ENCODE measurements at places on chromosomes 7 and 10.

DNA sequence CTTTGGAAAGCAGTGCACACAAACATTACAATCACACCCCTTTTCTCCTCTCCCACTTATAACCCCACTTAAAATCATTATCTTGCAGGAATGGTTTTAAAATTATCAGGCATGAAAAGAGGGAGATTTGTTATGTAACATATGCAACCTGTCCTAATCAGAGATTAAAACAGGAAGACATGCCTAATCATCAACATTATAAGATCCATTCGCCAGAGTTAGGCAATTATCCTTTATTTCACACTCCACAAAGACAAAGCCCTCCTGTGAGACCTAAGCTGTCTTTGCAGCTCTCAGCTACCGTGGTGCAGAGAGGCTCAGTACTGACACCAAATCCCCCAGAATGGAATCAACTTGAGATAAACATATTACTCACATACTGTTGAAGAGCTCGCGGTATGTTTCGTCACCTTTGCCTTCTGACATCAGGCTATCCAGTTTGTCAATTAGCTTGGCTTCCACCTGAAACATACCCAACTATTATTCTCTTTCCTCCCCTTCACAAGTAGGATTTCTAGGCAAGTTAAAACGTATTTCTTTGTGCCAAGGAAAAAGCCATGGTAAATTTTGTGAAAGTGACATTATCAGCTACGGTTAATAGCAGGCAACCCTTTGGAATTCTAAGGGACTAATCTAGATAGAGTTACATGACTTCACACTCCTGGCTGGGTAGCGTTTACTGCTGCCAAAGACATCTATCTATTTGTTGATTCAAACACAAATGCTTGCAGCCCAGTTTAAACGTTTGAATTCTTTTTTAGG lies 226.2 kb upstream of the IMMP2L start:
- no peak overlapping the region for H3K27ac ChIP-seq
- H3K4me3 ChIP-seq = no peak overlapping the region
- no peaks in the 10 kb centered on the region for H3K36me3 ChIP-seq
- DNase-seq = no peak

GRCh38 chr10:88077977-88078376 lies 214.6 kb downstream of the PTEN start:
- peaks cover 3% of the 10 kb centered on the region for H3K4me1 ChIP-seq
- H3K27me3 ChIP-seq = no peaks in the 10 kb centered on the region

DNA sequence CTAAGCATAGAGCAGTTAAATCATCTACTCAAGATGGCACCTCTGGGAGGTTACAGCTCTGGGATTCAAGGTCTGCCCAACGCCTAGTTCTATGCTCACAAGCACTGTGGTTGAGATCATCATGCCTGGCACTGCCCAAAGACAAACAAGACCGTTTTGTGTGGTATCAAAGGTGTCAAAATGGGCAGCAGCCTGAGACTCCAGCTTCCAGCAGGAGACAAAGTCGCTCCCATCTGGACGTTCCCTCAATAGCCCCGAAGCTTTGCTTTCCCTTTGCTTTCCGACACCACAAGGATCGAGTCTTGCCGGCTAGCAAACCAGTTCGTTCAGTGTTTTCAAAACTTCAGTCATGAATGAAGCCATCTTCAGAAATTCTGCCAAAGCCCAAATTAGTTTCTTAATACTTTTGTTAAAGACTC lies 5.1 kb downstream of the HABP2 start:
- no peaks in the 10 kb centered on the region for H3K36me3 ChIP-seq
- H3K4me3 ChIP-seq = no peak overlapping the region
- peaks cover 7% of the 10 kb centered on the region for H3K4me1 ChIP-seq

GRCh38 chr7:44976746-44977196 lies 2.0 kb downstream of the MYO1G start:
- peaks cover 2% of the 10 kb centered on the region for H3K4me1 ChIP-seq
- no peak for DNase-seq
- H3K27me3 ChIP-seq = no peaks in the 10 kb centered on the region
- no peak overlapping the region for H3K27ac ChIP-seq
- H3K4me3 ChIP-seq = no peak overlapping the region

DNA sequence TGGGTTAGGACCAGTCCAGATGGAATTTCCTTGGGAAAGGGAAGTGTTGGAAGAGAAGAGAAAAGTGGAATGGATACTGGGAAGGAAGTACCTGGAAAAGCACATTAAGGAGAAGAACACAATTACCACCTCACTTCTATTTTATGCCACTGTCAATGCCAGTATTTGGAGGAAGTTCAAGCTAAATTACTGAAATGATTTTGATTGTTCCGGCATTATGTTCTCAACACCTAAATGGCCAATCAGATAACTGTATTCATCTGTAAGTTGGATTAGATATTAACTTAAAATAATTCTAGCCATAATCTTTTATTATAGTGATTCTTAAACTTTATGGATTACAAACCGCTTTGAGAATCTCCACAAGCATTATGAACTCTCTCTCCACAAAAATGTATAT lies 7.3 kb downstream of the NPVF start:
- DNase-seq = no peak
- no peaks in the 10 kb centered on the region for H3K36me3 ChIP-seq
- no peak overlapping the region for H3K4me3 ChIP-seq
- H3K4me1 ChIP-seq = no peaks in the 10 kb centered on the region

- no peaks in the 10 kb centered on the region for H3K27me3 ChIP-seq
- no peaks in the 10 kb centered on the region for H3K4me1 ChIP-seq
- peaks cover 9% of the 10 kb centered on the region for H3K36me3 ChIP-seq
- no peak for DNase-seq
These were observed 52.5 kb upstream of the CAMK2B start for GRCh38 chr7:44377681-44378421.

DNA sequence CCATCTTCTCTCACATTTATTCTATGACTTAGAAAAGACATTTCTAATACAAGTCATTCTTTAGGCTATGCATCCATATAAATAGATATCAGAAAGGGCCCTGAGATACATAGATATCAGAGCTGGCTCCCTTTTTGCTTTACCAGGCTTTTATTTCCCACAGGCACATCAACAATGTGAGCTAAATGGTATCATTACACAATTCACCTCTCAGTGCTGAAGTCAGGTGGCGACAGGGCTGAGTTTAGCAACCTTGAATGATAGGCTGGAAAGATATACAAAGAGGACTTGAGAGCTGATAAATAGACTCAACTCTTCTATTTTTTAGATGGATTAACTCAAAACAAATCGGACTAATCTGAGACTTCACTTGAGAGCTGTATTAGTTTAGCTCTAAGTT lies 189.2 kb upstream of the COL1A2 start:
- H3K4me1 ChIP-seq = no peaks in the 10 kb centered on the region
- DNase-seq = no peak
- H3K27me3 ChIP-seq = no peaks in the 10 kb centered on the region
- no peak overlapping the region for H3K27ac ChIP-seq
- no peaks in the 10 kb centered on the region for H3K36me3 ChIP-seq

GRCh38 chr10:49410365-49411074 lies 14.6 kb upstream of the DRGX start:
- no peak overlapping the region for H3K4me3 ChIP-seq
- no peaks in the 10 kb centered on the region for H3K4me1 ChIP-seq
- H3K27me3 ChIP-seq = no peaks in the 10 kb centered on the region
- no peaks in the 10 kb centered on the region for H3K36me3 ChIP-seq
- no peak overlapping the region for H3K27ac ChIP-seq

- no peak overlapping the region for H3K27ac ChIP-seq
- DNase-seq = peak; percentile 28
- no peak overlapping the region for H3K4me3 ChIP-seq
- H3K4me1 ChIP-seq = no peaks in the 10 kb centered on the region
- no peaks in the 10 kb centered on the region for H3K36me3 ChIP-seq
These were observed 290.8 kb upstream of the PCDH15 start for GRCh38 chr10:55091691-55092328.

DNA sequence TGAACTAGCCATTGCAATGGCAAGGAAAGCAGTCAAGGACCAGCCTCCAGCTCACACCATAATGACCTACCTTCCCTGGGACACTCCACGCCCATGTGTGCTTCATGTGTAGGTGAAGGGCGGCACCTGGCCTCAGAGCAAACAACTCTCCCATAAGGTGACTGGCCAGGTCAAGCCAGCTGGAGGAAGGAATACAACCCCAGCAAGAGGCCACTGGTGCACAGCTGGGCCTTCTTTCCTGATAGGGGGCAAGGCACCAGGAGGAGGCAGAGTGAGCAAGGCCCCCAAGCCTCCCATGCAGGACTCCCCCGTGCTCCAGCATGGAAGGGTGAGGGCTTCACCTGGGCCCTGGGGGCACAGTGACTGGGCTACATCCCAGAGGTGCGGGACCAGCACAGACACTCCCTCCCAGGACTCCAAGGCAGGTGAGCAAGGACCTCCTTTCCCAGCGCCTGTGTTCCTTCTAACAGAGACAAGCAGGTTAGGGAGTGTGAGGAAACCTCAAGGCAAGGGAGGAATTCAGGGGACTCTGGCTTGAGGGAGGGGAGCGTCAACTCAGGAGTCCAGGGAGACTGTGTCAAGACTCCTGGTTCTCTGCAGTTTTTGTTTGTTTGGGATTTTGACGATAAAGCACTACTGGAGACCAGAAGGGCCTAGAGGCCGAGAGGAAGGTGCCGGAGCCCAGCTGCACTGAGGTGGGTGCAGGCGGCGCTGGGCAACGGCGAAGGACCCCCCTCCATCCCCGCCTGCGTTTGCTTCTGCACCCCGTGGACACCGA lies 1.7 kb downstream of the PTPRN2 start:
- H3K27me3 ChIP-seq = peaks cover 35% of the 10 kb centered on the region
- DNase-seq = no peak
- H3K27ac ChIP-seq = no peak overlapping the region
- H3K36me3 ChIP-seq = no peaks in the 10 kb centered on the region
- H3K4me1 ChIP-seq = peaks cover 2% of the 10 kb centered on the region

DNA sequence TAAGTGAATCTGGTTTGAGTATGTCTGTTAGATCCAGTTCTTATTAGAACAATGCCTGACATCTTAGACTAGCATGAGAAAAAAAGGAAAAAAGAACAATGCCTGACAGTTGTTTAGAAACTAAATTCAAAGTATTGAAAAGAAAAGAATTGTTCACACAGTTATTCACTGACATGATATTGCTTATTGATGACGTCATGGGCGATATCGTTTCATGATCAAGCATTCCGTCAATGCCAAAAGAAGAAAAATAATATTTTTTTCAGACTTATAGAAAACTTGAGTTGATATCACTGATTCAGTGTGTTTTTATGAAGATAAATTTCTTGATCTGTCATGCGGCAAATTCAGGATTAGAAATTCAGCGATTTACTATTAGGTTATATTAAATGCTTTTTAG lies 196.5 kb upstream of the AGR3 start:
- H3K4me1 ChIP-seq = no peaks in the 10 kb centered on the region
- H3K27me3 ChIP-seq = no peaks in the 10 kb centered on the region
- no peak for DNase-seq
- no peak overlapping the region for H3K4me3 ChIP-seq
- H3K27ac ChIP-seq = no peak overlapping the region
- H3K36me3 ChIP-seq = no peaks in the 10 kb centered on the region

- H3K4me3 ChIP-seq = no peak overlapping the region
- no peaks in the 10 kb centered on the region for H3K27me3 ChIP-seq
- peaks cover 2% of the 10 kb centered on the region for H3K4me1 ChIP-seq
- peak; percentile 59 for DNase-seq
These were observed 171.8 kb upstream of the CDK1 start for GRCh38 chr10:60606343-60607080.

- no peak overlapping the region for H3K27ac ChIP-seq
- H3K27me3 ChIP-seq = no peaks in the 10 kb centered on the region
- H3K36me3 ChIP-seq = no peaks in the 10 kb centered on the region
- no peaks in the 10 kb centered on the region for H3K4me1 ChIP-seq
- H3K4me3 ChIP-seq = no peak overlapping the region
These were observed 92.0 kb upstream of the BMPER start for GRCh38 chr7:33813331-33813730.

- no peak for DNase-seq
- H3K27me3 ChIP-seq = peaks cover 21% of the 10 kb centered on the region
- H3K36me3 ChIP-seq = no peaks in the 10 kb centered on the region
- no peak overlapping the region for H3K27ac ChIP-seq
- H3K4me3 ChIP-seq = no peak overlapping the region
These were observed 1.8 kb downstream of the INSYN2A start for GRCh38 chr10:127194599-127194998.

DNA sequence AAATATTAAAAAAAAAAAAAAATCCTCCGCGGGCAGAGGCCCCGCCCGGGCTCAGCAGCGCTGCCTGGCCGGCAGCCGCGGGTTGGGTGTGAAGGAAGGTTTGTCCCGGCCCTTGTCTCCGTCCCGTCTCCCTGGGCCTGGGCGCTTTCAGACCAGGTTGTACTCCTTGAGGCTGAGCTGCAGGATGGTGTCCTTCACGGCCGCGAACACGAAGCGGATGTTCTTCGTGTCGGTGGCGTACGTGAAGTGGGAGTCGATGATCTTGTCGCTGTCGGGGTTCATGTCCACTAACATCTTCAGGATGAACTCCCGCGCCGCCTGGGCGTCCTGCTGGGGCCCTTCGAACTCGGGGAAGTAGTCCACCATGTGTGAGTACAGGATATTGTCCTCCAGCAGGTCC lies 123.7 kb upstream of the KCTD7 start:
- no peak overlapping the region for H3K4me3 ChIP-seq
- no peak overlapping the region for H3K27ac ChIP-seq
- H3K36me3 ChIP-seq = no peaks in the 10 kb centered on the region
- H3K27me3 ChIP-seq = no peaks in the 10 kb centered on the region

DNA sequence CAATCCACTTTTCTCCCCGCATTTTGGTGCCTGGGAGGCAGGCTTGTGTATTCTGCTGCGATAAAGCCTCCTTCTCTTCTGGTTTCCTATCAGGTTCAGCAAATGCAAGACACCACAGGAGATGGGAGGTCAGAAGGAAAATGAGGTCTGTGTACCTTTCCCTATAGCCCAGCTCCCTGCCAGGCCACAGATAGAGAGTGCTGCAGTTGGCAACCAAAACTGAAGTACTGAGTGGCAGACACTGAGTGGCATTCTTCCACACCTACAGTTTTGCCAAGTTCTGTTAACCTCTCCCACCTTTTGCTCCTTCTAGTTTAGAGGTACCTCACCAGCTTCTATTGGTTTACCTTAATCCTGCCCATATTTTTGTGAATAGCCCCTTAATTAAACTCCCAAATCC lies 948.4 kb downstream of the SORCS1 start:
- H3K27me3 ChIP-seq = no peaks in the 10 kb centered on the region
- no peaks in the 10 kb centered on the region for H3K4me1 ChIP-seq
- H3K36me3 ChIP-seq = no peaks in the 10 kb centered on the region
- DNase-seq = no peak
- H3K4me3 ChIP-seq = no peak overlapping the region
- no peak overlapping the region for H3K27ac ChIP-seq
